NCI-H2227 treated with DMSO at 0.1 percent for 48 hours (cell line): ENCODE measurements at places on chromosomes 12 and 14.
A peak's percentile ranks its signal among the peaks of the same experiment; 100 is the strongest.

- no peak for DNase-seq
Observed at GRCh38 chr14:89378119-89378518, 38.9 kb downstream of the FOXN3 start.

GRCh38 chr12:34186492-34186891 lies 164.2 kb downstream of the ALG10 start:
- DNase-seq, result no peak

DNA sequence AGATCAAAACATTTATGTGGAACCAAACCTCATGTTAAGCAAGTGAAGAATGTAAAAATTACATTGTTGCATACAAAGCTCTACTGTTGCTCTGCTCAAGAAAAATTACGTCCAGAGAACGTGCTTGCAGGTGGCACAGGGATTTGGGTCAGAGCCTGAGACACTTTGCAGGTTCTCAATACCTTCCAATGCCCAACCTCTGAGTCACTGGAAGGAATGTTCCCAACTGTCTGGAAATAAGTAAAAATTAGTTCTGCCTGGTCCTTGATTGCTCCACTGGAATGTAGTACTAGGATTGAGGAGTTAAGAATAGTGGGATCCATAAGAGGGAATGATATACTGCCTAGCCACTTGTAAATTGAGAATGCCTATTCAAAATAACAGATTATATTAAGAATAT lies 2.8 kb upstream of the IFNG start:
- DNase-seq, result no peak

GRCh38 chr12:111766608-111767361 lies at the start of gene ALDH2:
TSS of gene ALDH2 (plus strand) at chr12:111766933. CDS start at chr12:111766983, 50 bp downstream.
- DNase-seq, result peak; percentile 55

- peak; percentile 25 for DNase-seq
Observed at GRCh38 chr12:123242116-123242904, 9.1 kb downstream of the MTRFR start.

DNA sequence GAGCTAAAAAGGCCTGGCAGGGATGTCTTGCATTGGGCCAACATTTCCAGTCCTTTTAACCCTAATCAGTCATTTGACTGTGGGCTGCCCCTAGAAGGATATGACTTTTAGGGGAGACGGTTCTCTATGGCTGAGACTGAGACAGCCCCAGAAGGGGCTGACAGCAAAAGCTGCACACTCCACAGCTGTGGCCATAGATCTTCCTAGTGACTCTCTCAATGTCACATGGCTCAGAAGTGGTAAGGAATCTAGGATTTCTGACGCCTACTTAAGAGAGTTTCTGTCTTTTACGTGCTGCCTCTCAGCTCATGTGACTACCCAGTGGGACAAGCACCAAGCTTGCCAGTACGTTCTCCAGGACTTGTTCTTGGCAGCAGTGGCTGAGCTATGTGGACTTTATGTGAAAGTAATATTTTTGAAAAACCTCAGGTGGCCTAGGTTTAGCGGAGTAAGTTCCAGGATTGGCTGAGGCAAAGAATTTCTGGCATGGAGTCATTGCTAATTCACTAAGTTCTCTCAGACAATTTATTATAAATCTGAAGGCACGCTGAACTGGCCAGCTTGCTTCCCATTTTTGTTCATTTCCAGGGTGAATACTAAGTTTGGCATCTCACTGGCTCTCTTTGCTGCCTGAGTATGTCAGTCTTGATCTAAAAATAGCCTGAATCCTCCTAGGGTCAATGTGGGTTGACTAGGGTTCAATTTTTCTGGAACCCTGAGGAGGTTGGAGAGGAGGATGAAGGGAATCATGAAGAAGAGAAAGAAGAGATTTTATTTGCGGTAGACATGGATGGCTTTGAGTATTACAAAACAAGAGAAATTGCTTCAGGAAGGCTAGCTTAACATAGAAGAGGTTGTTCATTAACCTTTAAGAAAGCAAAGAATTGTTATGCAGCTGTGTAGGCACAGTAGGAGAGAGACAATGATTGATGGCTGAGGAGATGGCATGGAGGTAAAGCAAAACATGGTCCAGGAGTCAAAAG lies 271.8 kb downstream of the AEBP2 start:
- DNase-seq, result no peak

GRCh38 chr12:108425238-108425795 lies 86.2 kb upstream of the CMKLR1 start:
- DNase-seq, result peak; percentile 21

DNA sequence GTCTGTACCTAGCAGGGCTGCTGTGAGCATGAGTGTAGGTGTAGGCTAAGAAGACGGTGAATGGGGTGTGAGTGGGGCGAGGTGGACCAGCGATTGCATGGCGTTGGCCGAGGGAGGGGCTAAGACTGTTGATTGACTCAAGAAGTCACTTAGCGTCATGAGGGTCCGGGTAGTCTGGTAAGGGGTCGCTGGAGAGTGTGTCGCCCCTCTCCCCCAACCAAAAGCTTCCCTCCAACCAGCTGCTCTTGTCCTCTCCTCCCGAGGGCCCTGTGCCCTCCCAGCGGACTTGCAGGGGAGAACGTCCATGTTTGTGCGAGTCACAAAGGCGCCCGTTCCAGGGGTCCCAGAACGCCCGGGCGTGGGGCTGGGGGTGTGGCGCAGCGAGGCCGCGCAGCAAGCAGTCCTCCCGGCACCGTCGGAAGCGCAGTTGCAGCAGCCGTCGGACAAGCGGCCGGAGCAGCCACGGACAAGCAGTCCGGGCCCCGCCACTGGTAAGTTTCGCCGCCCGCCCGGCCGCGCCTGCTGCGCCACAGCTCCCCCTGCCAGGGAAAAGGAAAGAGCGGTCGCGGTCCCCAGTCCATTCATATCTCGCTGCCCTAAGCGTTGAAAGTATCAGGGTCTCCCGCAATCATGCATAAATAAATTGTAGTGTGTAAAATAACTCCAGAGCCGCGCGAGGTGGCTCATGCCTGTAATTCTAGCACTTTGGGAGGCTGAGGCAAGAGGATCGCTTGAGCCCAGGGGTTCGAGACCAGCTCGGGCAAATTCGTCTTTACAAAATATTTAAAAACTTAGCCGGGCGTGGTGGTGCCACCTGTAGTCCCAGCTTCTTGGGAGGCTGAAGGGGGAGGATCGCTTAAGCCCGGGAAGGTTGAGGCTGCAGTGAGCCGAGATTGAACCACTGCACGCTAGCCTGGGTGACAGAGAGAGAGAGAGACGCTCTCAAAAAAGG lies at the start of gene CCDC63:
Gene CCDC63, plus strand, starts transcription at position 373 of the 952 bp plus-strand sequence. CDS start 5,968 bp downstream, outside the sequence.
- peak; percentile 68 for DNase-seq

DNA sequence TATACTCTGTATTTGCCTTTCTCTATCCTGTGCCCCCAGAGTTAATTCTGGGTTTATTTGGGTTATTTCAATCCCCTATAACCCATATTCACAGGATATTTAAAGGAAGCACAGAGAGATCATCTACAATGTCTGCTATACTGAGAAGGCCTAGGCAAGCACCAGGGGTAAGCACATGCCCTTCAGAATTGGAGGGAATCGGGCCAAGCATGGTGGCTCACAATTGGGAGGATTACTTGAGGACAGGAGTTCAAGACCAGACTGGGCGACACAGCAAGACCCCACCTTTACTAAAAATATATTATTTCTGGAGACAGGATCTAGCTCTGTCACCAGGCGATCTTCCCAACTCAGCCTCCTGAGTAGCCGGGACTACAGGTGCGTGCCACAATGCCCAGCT lies 11.3 kb downstream of the FOXN3 start:
- DNase-seq, result no peak

GRCh38 chr14:51666826-51667225 lies 15.1 kb downstream of the FRMD6 start:
- no peak for DNase-seq

GRCh38 chr14:54659365-54659764 lies 92.4 kb downstream of the SAMD4A start:
- no peak for DNase-seq
